ENCODE measurements at places on chromosomes 3 and 15.

DNA sequence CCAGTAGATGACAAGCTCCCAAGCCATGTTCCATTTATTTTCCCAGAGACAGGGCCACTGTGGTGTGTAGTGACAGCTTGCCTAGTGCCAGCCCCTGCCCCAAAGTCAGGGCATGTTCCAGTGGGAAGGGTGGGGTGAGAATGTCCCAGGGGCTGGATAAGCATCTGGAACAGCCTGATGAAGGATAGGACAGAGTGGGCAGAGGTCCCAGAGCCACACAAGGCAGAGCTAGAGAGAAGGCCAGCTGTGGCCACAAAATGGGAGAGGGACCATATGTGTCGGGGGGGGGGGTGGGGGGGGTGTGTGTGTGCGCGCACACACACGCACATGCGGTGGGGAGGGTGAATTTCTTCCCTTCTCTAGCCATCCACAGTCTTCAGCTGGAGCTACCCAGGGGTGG, 27.0 kb upstream of the TSPAN3 start:
- no peak for DNase-seq

GRCh38 chr3:176734146-176734545, 463.1 kb downstream of the TBL1XR1 start:
- no peak for DNase-seq

DNA sequence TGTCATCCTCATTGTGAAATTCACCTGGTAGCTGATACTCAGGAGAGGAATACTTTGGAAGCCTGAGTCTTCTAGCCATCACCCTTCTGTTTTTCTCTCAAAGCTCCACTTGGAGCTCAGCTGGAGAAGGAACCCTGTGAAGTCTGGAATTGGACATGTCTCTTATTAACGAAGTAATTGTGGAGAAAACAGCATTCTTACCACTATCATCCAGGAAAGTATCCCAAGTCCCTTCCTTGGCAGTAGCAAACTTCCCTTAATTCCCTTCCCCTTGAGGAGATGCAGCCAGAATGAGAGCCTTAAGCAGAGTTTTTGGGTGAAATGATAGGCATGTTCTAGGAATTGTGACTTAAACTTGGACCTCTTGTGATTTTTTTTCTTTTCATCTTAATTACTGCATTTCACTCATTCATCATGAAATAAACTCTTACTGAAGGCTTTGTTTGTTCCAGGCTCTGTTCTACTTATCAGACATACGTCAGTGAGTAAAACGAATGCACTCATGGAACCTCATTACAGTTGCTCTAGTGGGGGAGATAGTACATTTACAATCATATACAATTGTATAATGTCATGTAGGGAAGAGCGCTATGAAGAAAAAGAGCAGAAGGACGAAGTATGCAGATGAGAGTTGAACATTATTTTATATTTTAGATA, 30.5 kb upstream of the TCF12 start:
- no peak for DNase-seq

GRCh38 chr15:89749951-89750559, 994 bp downstream of the MESP1 start:
- DNase-seq, result no peak

DNA sequence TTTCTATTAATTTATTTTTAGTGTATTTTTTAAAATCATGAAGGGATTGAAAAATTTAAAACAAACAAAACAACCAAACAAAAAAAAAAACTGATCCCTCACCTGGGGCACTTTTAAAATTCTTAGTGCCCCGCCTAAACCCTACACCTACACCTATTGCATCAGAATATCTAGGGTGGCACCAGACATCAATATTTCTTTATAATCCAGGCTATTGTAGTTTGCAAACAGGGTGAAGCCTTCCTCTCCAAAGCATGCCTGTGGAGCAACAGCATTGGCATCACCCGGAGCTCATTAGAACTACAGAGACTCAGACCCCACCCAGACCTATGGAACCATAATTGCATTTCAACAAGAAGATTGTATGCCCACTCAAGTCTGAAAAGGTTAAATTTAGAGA, 54.9 kb upstream of the ACP3 start:
- DNase-seq, result no peak

DNA sequence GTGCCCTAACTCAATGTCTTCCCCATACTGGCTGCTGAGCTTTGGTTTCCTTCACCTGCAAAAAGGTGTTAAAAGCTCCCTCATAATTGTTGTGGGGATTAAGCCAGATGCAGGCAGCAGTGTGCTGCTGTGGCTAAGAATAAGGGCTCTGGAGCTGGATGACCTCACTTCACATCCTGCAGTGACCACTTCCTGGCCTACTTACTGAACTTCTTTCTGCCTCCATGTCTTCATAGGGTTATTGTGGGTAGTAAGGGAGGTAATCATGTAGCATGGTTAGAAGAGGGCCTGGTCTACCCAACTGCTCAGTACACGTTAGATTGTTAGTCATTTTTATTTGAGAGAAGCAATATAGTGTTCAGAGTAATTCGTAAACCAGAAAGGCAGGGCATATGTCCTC, 18.4 kb downstream of the GYG1 start:
- DNase-seq, result peak; percentile 62

DNA sequence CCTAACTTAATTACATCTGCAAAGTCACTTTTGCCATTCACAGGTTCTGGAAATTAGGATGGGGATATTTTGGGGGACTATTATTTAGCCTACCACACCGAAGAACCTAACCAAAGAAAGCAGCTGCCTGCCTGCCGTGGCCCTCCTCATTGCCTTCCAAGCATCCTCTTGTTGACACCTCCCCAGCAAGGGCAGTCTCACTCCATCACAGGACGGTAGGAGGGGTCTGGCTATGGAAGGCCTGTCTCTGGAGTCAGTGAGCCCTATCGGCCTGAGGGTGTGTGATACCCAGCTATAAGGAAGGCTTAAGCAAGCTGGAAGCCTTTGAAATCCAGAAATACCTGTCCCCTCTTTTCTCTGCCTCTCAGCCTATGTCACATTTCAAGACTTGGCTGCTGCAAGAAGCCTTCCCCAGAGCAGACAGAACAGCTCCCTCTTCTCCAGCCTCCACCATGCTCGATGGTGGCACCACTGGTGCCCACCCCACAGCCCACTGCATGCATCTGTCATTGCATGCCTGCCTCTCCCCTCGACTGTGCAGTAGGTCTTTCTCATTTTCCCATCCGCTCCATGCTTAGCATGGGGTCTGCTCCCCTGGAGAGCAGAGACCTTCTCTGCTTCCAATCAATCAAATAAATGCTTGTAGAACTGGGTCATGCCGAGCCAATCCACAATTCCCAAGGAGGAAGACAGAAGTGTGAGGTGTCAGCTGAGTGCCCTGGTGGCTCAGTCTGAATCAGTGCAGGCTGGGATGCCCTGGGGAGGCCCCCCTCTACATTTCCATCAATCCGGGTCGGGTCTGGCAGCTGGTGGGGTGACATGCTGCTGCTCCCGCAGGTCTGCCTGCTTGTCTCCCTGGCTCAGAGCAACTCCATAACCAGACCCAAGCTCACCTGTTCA, 23.9 kb upstream of the LOXL1 start:
- no peak for DNase-seq

- no peak for DNase-seq
Observed at GRCh38 chr3:163368168-163368567, 1710.1 kb downstream of the SI start.

DNA sequence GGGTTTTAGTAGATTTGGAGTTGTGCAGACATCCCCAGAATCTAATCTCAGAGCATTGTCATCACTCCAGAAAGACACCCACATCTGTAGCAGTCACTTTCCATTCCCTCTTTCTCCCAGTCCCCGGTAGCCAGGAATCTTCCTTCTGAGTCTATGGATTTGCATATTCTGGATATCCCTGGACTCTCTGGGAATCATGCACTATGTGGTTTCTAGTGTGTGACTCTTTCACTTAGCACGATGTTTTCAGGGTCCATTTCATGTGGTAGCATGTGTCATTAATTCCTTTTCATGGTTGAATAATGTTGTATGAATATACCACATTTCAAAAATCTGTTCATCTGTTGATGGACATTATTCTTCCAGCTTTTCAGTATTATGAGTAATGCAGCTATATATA, 29.3 kb downstream of the FBLN2 start:
- DNase-seq, result no peak

DNA sequence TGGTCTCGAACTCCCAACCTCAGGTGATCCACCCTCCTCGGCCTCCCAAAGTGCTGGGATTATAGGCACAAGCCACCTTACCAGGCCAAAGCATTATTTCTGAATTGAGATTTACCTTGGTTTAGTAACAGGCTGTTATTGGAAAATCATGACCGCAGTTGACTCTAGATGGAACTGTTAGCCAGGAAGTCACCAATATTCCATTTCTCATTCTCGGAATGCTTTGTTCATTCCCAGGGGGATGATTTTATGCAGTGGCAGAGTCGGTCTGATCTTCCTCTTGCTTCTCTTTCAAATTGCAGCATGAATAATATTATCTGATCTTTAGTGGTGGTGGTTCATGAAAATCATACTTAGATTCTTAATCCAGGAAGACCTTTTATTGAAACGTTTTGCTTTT, 195.5 kb upstream of the MBNL1 start:
- no peak for DNase-seq

DNA sequence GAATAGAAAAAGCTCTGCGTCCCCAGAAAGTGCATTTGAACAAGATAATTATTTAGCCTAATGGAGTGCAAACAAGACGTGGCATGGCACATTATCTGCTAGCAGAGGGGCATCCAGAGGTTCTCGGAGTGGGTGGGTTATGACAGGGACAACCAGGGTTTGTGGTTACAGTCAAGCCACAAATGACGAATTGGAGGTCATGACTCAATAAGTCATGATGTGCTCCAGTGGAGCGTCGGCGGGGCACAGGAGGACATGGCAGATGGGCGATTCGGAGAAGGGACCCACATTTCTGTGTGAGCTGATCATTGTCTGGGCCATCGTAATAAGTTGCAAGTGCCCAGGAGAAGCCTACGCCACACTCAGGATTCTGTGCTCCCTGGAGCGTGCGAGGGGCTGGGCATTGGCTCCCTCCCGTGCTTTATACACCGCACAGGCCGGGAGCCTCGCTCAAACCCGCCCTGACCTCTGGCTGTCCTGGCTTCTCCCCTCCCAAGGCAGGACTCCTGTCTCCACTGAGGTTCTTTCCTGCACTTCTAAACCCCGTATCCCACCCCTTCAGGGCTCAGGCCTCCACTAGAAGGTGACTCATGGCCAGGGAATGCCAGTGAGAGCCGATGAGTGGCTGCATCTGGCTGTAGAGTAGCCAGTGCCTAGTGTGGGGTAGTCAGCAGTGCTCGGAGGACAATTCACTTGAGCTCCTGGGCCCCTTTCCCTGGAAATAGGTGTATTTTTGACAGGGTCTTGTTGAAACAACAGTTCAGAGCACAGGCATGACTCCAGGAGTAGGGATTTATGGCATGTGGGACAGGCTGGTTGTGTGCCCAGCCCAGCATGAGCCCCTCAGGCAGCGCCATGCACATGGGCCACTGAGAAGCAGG, 67.4 kb downstream of the GRIP2 start:
- peak; percentile 19 for DNase-seq

GRCh38 chr3:65607101-65607500, 431.6 kb downstream of the MAGI1 start:
- DNase-seq, result no peak

DNA sequence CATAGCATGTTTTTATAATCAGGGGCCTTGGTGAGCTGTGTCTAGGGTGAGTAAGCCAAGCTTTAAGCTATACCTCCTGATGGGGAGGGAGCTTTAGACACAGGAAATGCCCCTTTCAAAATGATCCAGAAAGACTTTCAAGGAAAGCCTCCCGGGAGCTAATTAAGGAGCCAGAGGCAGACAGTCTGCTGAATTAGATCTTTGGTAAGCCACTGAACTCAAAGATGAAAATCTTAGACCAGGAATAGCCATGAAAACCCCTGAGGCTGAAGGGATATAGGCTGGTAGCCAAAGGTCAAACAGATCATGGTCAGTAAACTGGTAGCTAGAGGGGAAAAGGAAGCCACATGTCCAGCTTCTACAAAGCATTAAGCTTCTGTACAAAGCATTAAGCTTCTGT, 42.7 kb upstream of the GAP43 start:
- DNase-seq, result no peak

DNA sequence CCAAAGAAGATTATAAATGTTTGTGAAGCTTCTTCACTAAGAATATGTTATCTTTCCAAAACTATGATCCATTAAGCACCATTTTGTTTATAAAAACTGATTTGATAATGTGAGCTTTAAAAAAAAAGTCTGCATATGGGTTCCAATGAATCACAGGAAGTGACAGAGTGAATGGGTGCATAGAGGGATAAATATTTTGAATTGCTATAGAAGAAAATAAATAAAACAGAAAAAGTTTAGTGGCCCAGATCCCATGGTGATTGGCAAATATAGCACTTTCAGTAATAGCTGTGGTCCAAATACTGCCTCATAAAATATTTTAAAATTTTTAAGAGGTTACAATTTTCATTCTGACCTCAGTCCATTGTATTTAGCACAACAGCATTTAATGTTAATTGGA, 19.2 kb downstream of the CPA3 start:
- no peak for DNase-seq

- no peak for DNase-seq
Observed at GRCh38 chr15:51277101-51277500, 61.3 kb downstream of the CYP19A1 start.

GRCh38 chr3:162175145-162175544, 678.5 kb downstream of the OTOL1 start:
- no peak for DNase-seq

GRCh38 chr15:29061746-29062145, 176.0 kb downstream of the APBA2 start:
- DNase-seq, result no peak

- DNase-seq, result no peak
Observed at GRCh38 chr3:161208931-161209330, 12.2 kb upstream of the NMD3 start.

- no peak for DNase-seq
Observed at GRCh38 chr3:22893644-22894325, 309.3 kb upstream of the UBE2E2 start.

- DNase-seq, result no peak
Observed at GRCh38 chr15:62571072-62571471, 406.0 kb upstream of the C2CD4B start.

GRCh38 chr3:97950360-97950759, 21.9 kb downstream of the RIOX2 start:
- DNase-seq, result no peak

DNA sequence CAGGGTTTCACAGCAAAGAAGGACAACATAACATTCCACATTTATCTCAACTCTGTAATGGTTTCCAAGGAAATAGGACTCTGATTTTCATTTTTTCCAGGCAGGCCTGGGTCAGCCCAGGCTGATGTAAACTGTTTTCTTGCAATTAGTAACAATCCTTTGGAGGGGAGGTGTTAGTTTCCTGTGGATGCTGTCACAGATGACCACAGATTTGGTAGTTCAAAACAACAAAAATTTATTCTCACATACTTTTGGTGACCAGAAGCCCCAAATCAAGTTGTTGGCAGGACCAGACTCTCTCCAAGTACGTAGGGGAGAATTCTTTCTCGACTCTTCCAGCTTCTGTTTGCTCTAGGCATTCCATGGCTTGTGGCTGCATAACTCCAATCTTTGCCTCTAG, 88.0 kb downstream of the EDEM1 start:
- DNase-seq, result no peak

DNA sequence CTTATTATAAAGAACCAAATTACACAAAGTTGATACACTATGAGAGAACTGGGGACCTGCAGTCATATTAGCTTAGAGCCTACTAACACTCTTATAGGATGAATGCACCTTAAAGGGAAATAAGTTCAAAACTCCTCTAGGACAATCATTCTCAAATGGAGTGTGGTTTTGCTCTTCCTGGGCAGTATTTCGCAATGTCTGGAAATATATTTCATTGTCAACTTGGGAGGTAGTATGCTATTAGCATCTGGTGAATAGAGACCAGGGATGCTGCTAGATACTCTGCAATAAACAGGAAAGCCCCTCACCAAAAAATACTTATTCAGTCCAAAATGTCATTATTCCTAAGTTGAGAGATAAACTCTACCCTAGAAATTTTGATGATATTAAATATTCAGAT, 451.4 kb upstream of the ARPP21 start:
- no peak for DNase-seq
